CD4-positive, alpha-beta T cell treated with Interleukin-6 at 100 ng/mL for 8 hours (primary cell): ENCODE measurements at places on chromosomes 4 and X.

DNA sequence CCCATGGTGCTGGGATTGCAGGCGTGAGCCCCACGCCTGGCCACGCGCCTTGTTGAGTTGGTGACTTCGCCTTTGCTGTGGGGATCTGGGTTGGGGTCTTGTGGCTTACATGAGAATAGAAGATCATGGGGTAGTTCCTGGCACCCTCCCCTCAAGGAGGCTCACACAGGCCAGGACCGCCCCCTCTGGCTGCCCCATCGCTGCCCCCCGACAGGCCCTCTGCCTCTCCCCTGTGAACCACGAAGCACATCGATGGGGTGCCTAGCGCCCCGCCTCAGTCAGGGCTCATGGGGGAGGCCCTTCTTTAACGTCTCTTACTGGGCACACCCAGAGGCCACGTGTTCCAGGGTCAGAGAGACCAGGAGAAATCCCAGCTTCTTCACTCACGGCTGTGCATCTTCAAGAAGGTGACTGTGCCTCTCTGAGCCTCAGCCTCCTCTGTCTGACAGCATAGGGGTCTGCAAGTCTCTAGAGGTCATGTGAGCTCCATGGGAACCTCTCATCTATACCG is 23.6 kb upstream of the SPON2 start:
- DNase-seq, result no peak

DNA sequence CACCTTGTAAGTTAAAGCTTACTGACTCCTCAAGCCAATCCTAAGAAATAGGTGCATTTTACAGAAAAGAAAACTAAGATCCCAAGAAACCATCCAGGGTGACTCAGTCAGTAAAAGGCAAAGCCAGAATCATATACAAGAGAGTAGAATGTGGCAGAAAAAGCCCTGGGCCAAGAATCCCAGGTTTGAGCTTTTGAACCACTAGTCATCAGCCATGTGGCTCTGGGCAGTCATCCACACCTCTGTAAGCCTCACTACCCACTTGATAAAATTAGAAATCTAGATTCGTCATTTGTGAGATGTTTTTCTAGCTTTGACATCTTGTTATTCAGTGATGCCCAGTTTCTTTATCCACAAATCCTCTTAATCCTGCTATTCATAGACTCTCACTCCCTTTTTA is 122.2 kb upstream of the PDE5A start:
- DNase-seq, result no peak

DNA sequence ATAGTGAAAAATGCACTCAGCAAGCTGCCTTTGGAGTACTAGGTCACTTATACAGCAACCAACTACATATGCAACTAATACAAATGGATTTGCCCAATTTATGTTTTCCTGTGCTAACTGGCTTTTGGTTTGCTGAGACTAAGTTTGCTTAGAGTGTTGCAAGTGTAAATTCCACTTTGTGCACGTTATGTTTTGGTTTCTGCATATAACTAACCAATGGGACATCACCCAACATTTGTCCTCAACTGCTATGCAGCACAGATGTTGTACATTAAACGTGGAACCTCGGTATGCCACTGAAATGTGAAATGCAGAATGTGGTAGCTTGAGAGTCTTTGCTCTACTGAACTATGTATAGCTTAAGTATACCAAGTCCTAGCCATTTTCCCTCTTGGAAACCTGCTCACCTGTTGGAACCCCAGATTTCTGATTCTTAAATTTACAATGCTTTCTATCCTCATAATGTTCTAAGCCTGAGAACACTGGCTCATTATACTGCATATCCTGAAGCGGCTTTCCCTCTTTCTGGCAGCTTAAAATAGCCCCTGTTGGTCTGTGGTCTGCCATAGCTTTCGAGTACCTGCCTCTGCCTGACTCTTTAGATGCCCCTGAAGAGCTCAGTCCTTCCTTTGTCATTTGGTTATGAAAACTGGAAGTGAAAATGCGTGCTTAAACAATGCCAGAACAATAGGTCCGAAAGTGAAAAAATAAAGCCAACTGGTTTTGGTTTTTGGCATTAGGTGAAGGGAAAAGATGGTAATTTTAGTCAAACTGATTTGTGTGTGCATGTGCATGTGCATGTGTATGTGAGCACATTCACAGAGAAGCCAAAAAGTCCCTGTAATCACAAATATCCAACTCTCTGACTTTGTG is 158.0 kb downstream of the SH2D1A start:
- DNase-seq, result no peak

DNA sequence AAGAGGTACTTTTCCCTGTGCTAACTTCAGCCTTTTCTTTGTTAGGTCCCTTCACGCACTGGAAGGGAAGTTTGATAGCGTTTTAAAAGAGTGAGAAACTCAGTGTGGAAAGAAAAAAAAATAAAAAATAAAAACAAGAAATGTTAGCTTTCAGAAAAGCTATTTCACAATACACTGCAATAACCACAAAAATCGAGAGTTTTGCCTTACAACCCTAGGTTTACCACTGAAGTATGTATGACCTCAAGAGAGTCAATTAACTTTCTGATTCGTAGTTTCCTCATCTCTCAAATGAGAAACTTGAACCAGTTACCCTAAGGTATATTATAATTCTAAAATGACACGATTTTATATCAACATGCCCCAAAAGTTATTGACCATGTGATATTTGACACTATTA is 93.9 kb upstream of the JADE1 start:
- DNase-seq, result no peak

- peak; percentile 52 for DNase-seq
Observed at GRCh38 chrX:72131317-72132294, at the start of gene RTL5. RTL5 (minus strand) TSS chrX:72131915.

GRCh38 chrX:15497865-15498264 is 2.7 kb upstream of the BMX start:
- DNase-seq, result peak; percentile 27

GRCh38 chr4:6620891-6621555 is 19.5 kb upstream of the MRFAP1 start:
- DNase-seq, result no peak

DNA sequence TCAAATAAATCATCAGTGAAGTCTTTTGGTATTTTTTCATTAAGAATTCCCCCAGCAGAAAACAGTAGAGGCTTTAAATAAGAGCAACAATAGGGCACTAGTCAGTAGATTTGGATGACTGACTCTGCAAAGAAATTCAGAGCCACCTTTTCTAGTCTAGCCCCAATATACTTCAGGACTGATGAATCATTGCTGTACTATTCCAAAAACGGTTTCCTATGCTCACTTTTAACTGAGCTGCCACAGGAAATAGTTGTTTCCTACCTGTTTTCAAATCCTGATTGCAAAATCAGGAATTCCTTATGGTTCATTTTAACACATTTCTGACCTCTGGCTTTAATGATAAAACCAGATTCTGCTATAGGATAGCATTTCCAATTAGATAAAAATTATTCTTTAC is 171.6 kb downstream of the NR3C2 start:
- no peak for DNase-seq

GRCh38 chr4:77880784-77881183 is 18.2 kb downstream of the MRPL1 start:
- DNase-seq, result no peak

DNA sequence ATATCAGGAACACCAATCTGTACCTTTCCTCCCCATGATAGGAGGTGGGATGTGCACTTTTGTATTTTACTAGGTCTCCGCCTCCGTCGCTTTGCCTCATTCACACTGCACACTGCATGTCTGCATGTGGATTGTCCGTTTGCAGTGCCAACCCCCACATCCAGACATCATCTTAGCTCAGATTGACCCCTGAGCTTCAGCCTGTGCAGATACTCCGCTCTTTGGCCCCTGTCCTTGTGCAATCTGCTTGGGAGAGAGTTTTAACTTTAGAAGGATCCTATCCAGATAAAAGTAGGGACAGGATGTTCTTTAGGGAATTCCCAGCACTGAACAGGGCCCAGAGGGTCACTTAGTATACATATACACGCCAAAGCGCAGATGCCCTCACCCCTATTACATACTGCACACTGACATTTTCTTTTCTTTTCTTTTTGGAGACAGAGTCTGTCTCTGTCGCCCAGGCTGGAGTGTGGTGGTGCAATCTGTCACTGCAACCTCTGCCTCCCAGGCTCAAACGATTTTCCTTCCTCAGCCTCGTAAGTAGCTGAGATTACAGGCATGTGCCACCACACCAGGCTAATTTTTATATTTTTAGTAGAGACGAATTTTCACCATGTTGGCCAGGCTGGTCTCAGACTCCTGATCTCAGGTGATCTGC is 43.3 kb upstream of the FBXW7 start:
- DNase-seq, result no peak

DNA sequence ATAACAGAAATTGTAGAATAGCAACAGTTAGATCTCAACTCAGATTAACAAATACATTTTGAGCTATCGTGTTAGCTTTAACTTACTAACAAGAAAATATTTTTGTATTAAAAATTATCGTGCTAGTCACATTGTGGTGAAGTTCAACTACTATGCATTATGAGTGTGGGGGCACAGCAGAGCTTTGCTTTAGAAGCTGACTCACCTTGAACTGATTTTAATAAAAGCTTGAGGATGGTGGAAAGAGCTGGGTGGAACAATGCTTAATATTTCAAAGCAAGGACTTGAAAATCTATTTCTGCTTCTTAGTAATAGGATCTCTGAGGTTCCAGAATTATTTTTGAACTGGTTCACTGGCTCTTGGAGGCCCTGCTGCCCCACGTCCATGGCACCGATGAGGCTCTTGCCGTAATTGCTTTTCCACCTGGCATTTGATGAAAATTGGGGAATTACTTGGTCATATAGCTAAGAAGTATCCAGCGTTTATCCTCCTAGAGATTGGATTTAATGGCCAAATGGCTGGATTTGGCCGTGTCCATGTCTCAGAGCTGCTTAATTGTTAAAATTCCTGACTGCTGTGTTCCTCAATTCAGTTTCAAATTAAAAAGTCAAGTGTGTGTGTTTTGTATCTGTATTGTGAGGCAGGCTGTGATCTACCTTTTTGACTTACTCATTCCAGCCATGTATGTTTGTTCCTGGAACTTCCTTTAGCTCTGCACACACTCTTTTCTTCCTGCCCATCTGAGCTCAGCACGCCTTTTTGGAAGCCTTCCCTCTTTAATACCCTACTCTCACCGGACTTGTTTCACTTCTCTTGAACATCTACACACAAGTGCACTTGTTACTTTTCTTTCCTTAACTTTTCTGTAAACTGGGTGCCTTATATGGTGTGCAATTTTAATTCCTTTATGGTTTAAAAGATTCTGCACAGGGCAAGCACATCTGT is 66.6 kb upstream of the LIMCH1 start:
- DNase-seq, result no peak

GRCh38 chr4:76459291-76459723 is 24.3 kb downstream of the SHROOM3 start:
- DNase-seq, result no peak

DNA sequence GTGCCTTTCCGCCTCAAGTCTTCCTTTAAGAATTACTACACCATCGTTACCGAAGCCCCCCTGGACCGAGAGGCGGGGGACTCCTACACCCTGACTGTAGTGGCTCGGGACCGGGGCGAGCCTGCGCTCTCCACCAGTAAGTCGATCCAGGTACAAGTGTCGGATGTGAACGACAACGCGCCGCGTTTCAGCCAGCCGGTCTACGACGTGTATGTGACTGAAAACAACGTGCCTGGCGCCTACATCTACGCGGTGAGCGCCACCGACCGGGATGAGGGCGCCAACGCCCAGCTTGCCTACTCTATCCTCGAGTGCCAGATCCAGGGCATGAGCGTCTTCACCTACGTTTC is 2.2 kb downstream of the PCDH10 start:
- DNase-seq, result no peak

DNA sequence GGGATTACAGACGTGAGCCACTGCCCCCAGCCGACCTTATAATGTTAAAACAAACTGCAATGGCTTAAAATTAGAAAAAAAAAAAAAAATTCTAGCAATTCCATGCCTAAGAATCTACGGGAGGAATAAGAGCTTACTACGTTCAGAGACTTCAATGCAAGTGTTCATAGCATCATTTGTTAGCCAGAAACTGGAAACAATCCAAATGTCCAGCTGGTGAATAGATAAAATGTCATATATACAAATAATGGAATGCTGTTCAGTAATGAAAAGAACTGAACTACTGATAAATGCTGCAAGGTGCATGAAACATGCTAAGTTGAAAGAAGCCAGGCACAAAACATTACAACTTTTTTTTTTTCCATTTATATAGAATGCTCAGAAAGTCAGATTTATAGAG is 5.3 kb downstream of the EXOSC9 start:
- no peak for DNase-seq

DNA sequence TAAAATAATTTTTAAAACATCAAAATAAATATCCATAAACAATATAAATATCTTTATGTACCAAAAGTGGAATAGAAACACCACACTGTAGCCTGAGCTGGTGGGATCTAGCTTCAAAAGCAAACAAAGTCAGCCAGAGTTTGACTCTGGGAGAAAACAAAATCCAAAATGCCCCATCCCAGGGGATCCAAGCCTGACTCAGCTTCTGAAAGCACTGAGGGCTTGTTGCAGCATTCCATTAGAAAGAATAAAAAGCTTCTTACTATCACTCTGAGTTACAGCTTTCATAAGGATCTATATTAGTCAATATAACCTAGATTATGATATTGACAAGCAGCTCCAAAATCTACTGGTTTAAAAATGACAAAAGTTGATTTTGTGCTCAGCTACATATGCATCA is 149.7 kb upstream of the ANKRD50 start:
- no peak for DNase-seq

DNA sequence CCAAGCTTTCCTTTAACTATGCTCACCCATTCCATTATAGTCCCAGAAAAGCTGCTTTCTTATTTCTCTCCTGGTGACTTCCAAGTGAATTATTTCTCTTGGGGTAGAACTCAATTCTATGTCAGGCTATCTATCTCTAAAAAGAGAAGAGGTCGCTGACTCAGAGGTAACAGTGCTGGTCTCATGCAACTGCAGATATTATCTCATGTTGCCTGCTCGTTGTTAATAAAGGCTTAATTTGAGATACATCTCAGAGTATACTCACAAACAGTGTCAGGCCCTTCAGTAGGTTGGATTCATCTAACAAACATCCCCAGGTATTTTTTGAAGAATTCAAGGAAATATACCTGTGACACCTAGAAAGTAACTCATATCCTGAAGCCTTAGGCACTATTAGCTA is 2.7 kb downstream of the TMEM154 start:
- no peak for DNase-seq

DNA sequence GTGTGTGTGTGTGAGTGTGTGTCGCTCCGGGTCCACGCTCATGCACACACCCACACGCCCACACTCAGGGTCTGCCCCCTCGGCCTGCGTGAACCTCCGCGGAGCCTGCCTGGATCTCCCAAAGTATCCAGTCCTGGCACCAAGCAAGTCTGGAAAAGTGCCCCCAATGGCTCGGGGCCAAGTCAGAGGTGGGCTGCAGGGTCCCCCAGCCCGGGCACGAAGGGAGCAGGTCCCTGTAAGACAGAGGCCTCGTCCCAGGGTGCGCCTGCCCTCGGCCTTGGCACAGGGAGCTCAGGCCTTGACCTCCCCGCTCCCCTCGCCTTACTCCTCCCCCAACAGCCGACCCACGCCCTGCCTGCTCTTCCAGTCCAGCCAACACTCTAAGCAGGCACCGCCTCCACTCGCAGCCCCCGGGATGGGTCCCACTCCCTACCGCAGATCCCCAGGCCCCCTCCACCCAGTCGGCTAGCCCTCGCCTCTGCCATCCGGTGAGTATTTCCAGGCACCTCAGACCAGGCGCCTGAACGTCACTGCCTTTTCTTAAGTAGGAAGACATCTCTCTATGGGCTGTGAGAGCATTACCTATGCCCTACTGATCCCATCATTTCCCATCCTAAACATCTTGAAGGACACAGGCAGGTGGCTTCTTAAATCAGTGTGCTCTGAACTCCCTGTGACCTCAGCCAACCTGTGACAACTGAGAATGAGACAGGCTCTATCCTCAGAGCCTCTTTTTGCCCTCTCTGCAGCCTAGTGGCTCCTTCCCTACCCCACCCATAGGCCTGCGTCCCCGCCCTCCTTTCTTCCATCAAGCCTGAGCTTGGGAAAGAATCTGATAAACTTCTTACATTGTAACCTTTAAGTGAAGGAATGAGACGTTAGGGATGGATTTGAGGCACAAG is 704 bp downstream of the FAM114A1 start:
- DNase-seq, result no peak
